ENCODE measurements at places on chromosomes 5 and 9.

DNA sequence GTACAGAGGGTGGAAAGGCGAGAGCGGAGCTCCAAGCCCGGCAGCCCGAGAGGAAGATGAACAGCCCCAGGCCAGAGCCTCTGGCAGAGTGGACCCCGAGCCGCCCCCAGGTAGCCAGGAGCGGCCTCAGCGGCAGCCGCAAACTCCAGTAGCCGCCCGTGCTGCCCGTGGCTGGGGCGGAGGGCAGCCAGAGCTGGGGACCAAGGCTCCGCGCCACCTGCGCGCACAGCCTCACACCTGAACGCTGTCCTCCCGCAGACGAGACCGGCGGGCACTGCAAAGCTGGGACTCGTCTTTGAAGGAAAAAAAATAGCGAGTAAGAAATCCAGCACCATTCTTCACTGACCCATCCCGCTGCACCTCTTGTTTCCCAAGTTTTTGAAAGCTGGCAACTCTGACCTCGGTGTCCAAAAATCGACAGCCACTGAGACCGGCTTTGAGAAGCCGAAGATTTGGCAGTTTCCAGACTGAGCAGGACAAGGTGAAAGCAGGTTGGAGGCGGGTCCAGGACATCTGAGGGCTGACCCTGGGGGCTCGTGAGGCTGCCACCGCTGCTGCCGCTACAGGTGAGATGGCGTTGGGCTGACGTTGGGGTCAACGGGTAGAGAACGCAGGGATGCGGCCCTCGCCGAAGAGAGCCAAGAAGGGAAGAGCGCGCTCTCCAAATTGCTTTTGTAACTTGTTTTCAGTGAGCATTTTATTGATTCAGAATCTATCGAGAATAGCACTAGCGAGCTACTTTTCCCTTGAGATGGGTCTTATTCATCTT is at the start of gene PTGER4:
PTGER4 (plus strand) TSS at position 3 of the 769 bp plus-strand sequence. CDS start 1,079 bp downstream, outside the sequence.
- no peak for DNase-seq

DNA sequence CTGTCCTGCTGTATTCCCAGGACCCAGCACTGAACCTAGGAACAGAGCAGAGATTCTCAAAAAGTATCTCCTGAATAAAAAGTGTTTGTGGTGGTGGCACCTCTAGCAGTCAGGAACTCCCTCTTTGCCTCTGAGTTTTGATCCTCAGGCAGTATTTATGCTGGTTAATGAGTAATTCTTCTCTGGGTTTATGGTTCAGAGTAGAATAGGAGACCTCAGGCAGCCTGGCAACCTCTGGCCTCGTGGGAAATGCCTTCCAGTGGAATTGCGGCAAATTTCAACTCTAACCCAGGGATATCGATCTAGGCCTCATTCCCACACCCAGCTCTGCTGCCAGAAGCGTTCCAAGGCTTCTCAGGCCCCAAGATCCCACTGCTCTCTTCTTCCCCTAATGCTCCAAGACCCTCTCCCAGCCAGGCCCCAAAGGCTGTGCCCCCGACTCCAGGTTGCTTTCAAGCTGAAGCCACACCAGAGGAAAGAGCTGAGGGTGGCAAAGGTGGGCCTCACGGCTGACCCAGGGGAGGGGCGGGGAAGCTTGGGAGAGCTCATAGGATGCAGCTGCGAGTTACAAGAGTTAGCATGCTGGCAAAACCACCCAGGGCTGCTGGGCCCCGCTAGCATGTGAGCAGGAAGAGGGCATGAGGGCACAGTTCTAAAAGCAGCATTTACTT is 10.9 kb upstream of the HDHD3 start:
- no peak for DNase-seq

- no peak for DNase-seq
These were observed 53.3 kb downstream of the PCA3 start for GRCh38 chr9:76817489-76817888.

DNA sequence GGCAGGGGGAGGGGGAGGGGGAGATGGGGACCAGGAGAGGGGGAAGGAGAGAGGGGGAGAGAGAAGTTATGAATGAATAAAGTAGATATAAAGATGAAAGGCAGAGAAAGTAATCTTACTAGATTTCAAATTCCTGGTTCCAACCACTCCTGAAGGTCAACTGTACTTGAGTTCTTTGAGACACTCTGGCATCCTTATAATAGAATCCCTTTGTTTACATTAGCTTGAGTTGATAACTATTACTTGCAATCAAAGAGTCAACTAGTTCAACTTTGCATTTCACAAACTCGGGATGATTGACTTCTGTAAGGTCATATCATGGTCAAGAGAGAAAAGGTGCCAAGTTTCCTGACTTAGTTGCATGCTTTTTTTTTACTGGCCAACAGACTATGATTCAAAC is 42.2 kb downstream of the BAAT start:
- no peak for DNase-seq

- DNase-seq = no peak
These were observed 19.6 kb upstream of the ISOC1 start for GRCh38 chr5:129074903-129075302.

GRCh38 chr5:102866237-102866600 is 111.1 kb downstream of the PAM start:
- no peak for DNase-seq

DNA sequence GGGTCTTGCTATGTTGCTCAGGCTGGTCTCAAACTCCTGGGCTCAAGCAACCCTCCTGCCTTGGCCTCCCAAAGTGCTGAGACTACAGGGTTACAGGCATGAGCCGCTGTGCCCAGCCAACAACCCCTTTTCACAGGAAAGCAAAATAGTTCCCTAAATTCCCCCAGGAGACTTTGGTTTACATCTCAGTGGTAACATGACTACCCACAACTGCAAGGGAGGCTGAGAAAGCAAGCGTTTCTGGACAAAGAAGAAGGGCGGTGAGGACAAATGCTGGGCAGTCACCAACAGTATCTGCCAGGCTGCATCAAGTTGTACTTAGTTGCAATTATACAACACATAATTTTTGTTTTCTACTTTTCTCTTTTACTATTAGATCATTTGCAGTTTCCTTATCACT is 7.4 kb upstream of the ADGRD2 start:
- DNase-seq = no peak

- DNase-seq = no peak
These were observed 184.6 kb downstream of the AUH start for GRCh38 chr9:91177081-91177480.

- DNase-seq = no peak
These were observed 6.8 kb downstream of the CXXC5 start for GRCh38 chr5:139654871-139655491.

DNA sequence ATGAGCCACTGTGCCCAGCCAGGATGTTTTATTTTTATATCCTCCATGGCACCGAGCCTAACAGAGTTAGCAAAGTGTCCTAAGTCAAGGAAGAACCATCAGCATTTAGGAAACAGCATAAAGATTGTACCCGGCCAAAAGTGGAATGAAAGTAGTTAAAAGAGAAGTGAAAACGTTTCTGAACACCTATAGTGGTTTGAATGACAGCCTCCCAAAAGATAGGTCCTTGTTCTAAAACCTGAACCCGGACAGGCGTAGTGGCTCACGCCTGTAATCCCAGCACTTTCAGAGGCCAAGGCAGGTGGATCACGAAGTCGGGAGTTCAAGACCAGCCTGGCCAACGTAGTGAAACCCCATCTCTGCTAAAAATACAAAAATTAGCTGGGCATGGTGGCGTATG is 37.4 kb downstream of the ZFAND5 start:
- DNase-seq = no peak

- DNase-seq = no peak
These were observed 100.2 kb downstream of the SLC25A46 start for GRCh38 chr5:110838961-110839360.

- DNase-seq = no peak
These were observed 212.1 kb upstream of the NUDT12 start for GRCh38 chr5:103774721-103775120.

- no peak for DNase-seq
These were observed at the start of gene VLDLR for GRCh38 chr9:2621722-2622460. Gene VLDLR, plus strand, starts transcription at chr9:2621787. Its CDS starts 403 bp downstream, at chr9:2622190.

DNA sequence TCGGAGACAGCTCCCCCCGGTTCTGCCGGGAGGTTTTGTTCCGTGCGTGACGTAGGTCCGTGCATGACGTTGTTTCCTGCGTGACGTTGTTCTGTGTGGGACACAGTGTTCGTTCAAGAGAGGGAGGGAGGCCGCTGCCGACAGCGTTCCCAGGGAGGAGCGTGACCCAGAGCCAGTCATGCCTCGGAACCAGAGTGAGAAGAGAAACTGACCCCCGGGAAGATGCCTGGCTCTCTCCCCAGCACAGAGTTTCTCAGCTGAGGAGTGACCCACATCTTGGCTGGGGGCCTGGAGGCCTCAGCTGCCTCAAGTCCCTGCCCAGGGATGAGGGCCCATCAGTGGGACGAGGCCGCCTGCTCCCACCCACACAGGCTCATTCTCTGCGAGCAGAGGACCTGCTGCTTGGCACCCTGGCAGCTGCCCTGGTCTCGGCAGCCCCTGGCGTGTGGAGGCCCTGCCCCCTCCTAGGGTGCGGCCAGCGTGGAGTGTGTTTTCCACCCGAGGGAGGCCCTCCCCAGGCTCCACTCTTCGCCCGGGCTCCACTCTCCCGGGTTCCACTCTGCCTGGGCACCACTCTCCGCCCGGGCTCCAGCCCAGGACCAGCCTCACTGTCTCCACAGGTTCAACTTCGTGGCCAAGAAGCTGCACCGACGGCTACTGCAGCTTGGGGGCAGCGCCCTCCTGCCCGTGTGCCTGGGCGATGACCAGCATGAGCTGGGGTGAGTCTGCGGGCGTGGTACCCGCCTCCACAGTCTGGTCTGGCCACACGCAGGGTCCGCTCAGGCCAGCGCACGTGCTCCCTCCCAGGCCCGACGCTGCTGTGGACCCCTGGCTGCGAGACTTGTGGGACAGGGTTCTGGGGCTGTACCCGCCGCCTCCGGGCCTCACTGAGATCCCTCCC is 7.9 kb downstream of the NDOR1 start:
- DNase-seq = no peak

DNA sequence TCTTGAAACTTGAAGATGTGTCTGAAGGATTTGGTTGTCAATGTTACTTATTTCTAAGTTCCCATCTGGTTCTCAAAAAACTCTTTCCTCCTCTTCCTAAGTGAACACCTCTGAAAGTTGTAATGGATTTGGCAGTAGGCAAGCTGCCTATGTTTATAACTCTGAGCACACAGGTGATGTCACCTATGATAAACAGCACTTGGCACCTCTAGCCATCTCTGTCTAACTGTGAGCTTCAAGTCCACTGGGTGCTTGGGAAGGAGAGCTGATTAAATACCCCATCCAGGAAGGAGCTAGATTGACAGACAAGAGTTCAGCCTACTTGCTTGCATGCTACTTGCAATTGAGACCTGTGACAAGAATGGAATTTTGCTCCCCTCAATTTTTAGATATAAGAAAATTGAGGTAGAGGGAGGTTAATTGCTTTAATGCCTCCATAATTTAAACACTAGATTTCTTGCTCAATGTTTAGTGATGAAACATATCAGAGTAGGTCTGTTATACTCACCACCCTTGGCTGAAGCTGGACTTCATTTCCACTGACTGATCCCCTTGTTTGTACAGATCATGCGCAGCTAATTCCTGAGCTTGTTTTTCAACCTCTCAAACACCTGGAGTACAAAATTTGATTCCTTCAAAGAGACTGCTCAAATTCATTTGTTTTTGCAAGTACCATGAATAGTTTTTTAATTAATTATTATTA is 49.9 kb downstream of the PDE4D start:
- DNase-seq = no peak

DNA sequence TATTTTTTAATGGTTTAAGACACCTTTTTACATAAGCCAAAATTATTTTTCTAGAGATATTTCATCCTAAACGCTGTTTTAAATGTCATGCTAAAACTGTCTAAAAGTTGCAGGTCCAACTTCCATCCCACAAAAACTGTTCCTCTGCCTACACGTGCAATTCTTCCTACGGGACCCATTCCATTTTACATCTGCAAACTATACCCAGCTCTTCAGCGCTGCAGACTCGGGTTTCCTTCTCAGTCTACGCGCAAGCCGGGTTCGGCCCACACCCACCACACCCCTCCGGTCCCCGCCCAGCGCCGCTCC is 8.7 kb downstream of the RANBP6 start:
- no peak for DNase-seq

- DNase-seq = no peak
These were observed 83.5 kb downstream of the PDE4D start for GRCh38 chr5:59810041-59810440.

GRCh38 chr5:174292348-174292747 is 246.8 kb downstream of the NSG2 start:
- no peak for DNase-seq

GRCh38 chr9:5876711-5877110 is 14.0 kb upstream of the MLANA start:
- no peak for DNase-seq

DNA sequence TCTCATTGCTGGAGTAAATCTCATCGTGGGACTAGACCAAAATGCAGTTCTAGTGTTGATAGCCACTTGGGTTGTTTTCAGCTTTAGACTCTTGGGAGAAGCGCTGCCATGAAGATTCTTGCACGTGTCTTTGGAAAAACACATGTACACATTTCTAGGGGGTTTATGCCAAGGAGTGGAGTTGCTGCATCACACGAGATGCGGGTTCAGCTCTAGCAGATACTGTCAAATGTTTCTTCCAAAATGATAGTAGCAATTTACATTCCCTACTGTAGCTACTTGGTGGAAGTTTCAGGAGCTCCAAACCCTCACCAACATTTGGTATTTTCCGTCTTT is 52.3 kb upstream of the CPLX2 start:
- no peak for DNase-seq

- DNase-seq = no peak
These were observed 64.2 kb upstream of the GPR151 start for GRCh38 chr5:146580237-146580636.

- no peak for DNase-seq
These were observed 156.4 kb upstream of the ADAMTS16 start for GRCh38 chr5:4983701-4984100.

DNA sequence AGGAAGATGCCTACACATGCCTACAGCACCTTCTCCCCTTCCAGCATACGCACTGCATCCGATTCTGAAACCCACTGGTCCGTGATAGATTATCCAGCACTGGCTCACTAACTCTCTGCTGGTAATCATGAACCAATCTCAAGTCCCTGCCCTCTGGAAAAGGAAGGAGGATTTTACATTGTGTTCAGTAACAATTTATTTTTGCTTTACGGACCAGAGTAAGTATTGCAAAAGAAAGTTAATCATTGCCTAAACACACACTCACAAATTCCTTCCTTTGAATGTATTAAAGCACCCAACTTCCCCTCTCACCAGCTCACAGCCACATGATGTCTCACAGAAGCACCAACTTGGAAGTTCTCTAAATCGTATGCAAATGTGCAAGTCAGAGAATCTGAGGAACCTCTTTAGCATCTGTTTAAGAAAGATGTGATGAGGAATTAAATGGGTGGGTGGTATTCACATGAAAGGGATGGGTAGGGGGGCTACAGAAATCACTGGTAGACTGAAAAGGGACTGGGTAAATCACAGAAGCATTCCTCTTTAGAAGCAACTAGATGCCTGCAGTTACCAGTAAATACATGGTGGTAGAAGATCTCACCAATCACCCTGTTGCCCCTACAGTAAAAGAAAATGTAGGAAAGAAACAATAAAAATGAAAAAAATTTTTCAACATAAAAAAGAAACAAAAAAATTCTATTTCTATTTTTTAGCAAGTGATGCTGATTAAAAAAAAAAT is 8.4 kb downstream of the GNAQ start:
- no peak for DNase-seq
